ENCODE measurements at places on chromosomes 3 and 15.

- DNase-seq: no peak
Measured at GRCh38 chr3:172669021-172669420, 41.8 kb downstream of the NCEH1 start.

DNA sequence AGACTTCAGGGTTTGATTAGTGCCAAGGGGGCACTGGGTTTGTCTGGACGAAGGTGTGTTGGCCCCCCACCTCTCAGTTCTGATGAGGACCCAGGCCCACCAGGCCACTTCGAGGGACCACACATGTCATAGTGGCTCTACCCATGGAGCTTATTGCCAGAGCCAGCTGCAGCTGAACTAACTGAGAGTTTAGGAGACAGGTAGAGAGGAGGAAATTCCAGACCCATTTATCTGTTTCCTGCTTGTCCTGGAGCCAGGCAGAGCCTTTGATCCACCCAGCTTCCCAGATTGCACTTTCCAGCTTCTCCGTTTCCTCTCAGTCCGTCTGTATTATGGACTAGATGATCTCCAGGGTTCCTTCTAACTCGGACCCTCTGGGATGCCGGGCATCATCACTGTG is 20.9 kb downstream of the SLC24A1 start:
- DNase-seq: no peak

DNA sequence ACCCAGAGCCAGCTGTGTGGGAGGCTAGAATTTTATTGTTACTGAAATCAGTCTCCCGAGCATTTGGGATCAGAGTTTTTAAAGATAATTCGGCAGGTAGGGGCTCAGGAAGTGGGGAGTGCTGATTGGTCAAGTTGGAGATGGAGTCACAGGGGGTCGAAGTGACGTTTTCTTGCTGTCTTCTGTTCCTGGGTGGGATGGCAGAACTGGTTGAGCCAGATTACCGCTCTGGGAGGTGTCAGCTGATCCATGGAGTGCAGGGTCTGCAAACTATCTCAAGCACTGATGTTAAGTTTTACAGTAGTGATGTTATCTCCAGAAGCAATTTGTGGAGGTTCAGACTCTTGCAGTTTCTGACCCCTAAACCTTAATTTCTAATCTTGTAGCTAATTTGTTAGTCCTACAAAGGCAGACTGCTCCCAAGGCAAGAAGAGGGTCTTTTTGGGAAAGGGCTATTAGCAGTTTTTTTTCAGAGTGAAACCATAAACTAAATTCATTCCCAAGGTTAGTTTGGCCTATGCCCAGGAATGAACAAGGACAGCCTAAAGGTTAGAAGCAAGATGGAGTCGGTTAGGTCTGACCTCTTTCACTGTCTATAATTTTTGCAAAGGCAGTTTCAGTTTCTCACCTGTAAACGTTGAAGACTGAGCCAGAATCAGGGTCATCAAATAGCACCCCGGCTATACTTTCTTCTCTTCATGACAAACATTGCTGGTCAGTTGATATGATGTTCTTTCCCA is 28.2 kb downstream of the FLNB start:
- DNase-seq: no peak

- no peak for DNase-seq
Measured at GRCh38 chr3:117246771-117247555, 537.4 kb downstream of the TUSC7 start.

DNA sequence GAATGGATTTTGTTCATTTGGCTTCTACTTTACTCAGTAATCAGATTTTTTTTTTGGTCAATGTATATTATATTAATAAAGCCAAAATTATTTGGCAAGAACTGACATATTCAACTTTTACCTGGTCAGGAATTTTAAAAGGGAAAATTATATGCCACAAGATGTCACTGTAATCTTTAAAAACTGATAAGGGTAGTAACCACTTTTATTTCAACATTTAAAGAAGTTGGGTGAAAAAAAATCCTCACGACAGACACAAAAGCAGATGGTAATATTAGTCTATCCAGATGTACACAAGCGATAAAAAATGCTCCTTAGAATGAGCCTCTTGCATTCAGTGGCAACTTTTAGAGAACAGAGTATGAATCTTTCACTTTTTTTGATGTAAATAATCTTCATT is 101.9 kb downstream of the SERPINI1 start:
- no peak for DNase-seq

DNA sequence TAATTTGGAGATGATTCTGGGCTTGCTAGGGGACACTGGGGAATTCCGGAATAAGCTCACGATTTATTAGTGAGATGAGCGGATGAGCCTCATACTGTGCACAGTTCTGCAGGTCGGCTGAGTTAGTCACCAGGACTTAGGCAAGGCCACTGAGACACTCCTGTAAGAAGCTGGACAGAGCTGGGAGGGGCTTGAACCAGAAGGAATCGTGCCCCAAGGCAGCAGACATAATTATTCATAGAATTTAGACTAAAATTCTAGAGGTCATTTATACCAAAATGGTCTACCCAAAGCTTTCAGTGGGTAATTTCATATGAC is 121.4 kb downstream of the VGLL4 start:
- no peak for DNase-seq

DNA sequence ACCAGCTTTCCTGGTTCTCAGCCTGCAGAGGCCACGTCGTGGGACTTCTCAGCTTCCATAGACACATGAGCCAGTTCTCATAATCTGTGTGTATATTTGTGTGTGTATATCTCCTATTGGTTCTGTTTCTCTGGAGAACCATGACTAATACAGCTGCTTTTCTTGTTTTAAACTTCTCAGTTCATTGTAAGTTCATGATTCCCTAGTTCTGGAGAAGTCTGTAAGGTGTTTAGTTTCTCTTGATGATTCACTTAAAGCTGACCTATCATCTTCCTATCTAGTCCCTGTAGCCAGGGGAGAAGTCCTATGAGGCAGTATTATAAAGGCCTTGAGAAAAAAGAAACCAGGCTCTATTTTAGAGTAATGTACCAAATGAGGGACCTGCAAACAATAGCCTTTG is 147.7 kb downstream of the RYR3 start:
- no peak for DNase-seq

GRCh38 chr3:25744470-25744869 is 38.8 kb downstream of the NGLY1 start:
- DNase-seq: no peak

DNA sequence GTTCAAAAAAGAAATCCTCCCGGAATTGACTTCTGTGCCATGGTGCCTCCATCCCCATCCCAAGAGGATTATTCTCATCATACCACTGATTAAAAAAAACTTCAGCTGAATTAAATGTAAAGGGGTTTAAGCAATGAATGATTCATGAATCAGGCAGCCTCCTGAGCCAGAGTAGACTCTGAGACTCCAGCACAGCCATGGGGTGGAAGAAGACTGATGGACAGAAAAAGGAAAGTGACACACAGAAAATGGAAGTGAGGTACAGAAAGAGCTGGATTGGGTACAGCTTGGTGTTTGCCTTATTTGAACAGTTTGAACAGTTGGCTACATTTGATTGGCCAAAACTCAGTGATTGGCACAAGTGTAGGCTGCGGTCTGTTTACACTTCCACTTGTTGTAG is 224.8 kb upstream of the ATP10A start:
- DNase-seq: no peak

DNA sequence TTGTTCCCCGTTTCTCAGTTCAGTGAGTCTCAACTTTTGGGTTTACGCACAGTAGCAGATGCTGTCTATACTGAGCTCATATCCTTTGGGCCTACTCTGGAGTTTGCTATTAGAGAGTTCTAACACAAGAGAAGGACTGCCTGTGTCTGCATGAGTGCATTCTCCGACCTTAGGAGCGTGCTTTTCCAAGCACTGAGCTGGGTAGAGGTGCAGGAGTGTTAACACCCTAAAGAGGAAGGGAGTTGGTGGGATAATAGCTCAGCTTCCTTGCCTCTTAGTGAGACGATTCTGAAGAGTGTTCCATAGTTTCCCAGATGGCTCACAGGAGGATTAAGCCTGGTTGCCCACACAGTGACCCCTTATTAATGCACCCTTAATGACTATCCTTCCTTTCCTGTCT is 6.9 kb upstream of the OXSR1 start:
- DNase-seq: no peak

DNA sequence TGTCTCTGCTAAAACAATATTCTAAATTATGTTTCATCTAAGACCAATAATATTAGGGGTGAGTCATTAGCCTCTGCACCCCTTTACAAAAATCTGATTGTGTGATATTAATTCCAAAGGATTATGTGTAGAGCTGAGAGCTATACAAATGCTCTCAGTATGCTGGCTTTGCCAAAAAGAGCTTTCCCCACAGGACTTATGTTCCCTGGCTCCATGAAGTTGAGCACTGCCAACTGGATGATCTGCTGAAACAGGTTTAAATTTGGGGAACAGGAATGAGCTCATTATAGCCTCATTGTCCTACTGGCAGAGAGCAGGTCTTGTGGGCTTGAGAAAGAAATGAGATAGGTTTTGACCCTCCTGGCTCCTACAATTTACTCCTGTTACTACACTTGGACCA is 347.8 kb upstream of the LMCD1 start:
- DNase-seq: no peak

DNA sequence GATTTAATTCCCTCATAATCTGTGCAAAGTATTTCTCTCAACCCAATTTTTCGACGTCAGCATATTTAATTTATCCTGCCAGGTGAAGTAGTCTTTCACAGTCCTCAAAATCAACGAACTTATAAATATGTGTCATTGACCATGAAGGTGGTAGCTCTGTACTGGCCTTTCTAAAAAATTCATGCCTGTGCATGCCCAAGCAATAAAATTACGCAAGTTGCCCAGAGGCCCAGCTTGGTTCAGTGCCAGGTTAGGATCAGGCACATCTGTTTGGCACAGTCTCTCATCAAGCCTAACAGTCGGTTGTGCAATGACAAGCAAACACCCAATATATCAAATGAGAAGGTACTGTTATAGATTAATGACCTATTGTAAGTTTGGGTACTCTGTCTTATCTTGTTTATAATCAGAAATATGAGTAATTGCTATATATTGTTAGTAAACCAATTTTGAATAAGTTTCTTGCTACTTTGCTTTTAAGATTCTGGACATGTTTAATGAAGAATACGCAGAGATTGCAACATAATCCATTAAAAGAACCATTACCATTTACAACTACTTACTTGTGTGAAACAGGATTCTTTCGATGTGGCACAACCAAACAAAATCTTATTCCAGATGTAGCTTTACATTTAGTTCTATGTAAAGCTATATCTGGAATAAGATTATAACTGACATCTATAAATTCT is 159.0 kb upstream of the IL12A start:
- no peak for DNase-seq

DNA sequence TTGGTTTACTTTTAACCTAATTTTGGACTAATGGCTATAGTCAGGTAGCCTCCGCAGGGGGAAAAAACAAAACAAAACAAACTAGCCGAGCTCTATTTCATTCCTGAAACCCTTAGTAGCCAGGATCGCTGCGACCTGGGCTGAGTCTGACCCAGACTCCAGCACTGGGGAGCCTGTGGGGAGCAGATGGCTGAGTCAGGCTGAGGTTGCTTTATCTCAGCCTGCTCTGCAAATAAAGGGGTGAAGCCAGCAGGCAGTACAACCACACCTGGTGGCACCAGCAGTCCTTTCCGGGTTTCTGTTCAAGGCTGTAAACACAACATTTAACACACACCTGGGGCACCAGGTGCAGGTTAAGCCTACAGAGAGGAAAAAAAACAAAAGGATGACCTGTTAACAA is 27.3 kb downstream of the ABHD2 start:
- DNase-seq: no peak

GRCh38 chr3:59128685-59129084 is 78.9 kb upstream of the CFAP20DC start:
- no peak for DNase-seq

GRCh38 chr3:158711886-158712285 is 20.4 kb downstream of the RARRES1 start:
- no peak for DNase-seq

- no peak for DNase-seq
Measured at GRCh38 chr15:60043744-60044435, 39.8 kb downstream of the FOXB1 start.

- DNase-seq: no peak
Measured at GRCh38 chr3:134680796-134681521, 30.1 kb upstream of the KY start.

GRCh38 chr3:190258634-190259033 is 63.6 kb downstream of the CLDN1 start:
- no peak for DNase-seq

DNA sequence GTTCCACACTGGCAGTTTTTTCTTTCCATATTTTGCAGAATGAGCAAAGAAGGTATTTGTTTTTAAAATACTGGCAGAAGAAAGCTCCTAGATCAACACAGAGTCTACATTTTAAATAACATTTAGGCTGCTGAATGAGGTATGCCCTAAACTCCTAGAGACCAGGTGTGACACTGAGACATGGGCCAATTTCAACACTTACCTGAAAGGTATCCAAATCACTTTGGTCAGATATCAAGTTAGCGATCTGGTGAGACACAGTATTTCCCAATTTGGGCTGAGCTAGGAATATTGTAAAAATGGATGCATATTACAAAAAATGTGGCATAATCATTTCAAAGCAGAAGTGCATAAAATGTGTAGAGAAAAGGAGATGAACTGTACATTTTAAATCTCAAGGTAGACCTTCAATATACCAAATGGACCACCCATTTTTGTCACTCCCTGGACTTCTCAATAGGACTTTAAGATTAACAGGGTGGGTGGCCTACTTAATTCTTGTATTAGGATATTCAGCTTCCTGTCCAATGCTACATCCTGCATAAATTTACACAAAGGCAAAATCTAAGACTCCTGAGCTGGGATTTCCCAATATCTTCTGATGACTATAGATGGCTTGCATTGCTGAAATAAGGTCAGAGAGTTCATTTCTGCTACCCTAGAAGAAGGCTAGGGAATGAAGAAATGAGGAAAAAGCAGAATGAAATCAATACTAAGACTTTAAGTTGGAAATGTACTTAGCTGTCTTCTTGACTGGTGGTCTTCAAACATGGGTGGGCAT is 487.8 kb downstream of the FOXP1 start:
- DNase-seq: no peak

DNA sequence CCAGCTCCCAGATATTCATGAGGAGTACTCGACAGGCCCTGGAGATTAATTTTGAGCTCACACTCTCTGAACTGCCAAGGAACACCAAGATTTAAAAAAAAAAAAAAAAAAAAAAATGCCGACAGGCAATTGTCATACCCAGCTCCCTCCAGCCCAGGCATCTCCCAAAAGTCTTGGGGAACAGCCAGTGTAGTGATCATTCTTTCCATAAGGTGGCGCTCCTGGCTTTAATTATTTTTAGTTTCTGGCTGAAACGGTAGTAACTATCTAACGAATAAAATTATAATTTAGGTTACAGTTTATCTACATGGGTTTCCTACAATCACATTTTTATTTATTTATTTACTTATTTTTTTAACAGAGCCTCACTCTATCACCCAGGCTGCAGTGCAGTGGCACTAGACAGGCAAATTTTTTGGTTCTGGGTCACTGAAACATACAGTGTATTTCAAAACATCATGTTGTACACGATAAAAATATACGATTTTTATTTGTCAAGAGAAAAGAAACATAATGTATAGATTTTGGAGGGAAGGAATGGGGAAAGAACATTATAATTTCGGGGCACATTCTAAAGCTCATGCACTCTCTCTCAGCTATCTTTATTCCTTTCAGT is 157.3 kb downstream of the ADAMTS9 start:
- DNase-seq: no peak

Data from spinal cord (tissue), 10 donors.